Mesenchymal stem cell (in vitro differentiated cells and primary cell): ENCODE measurements at places on chromosomes 1 and 21.

DNA sequence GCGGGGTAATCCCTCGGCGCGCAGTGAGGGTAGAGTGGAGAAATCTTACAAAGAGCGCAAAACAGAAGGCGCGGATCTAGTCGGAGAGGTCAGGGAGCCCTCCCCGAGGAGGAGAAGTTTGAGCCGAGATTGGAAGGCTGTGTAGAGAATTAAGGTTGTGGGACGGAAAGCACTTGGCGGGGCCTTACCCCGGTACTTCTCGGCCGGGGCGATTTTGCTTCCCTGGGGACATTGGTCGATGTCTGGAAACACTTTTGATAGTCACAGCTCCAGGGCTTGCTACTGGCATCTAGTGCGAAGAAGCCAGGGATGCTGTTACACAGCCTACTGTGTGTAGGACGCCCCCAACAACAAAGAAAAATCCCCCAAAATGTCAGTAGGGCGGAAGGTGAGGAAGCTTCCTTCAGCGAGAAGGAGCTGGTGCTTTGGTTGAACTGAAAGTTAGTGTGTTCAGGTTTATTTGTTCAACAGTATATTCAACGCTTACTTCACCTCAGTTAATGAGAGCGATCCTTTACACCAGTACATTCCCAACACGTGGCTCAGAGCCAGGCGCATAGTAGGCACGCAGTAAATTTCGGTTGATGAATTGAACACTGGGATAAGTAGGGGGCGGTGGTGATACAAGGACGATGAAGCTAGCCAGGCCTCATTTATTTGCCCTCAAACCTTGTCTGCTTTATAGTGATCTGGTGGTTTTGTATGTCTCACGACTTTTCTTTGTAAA is 807 bp downstream of the CEP85 start:
- H3K27ac ChIP-seq, result peak overlapping the region; percentile 50
- DNase-seq, result peak; percentile 61
- H3K4me1 ChIP-seq, result peaks cover 3% of the 10 kb centered on the region
- no peaks in the 10 kb centered on the region for H3K36me3 ChIP-seq
- peak overlapping the region; percentile 95 for H3K4me3 ChIP-seq

DNA sequence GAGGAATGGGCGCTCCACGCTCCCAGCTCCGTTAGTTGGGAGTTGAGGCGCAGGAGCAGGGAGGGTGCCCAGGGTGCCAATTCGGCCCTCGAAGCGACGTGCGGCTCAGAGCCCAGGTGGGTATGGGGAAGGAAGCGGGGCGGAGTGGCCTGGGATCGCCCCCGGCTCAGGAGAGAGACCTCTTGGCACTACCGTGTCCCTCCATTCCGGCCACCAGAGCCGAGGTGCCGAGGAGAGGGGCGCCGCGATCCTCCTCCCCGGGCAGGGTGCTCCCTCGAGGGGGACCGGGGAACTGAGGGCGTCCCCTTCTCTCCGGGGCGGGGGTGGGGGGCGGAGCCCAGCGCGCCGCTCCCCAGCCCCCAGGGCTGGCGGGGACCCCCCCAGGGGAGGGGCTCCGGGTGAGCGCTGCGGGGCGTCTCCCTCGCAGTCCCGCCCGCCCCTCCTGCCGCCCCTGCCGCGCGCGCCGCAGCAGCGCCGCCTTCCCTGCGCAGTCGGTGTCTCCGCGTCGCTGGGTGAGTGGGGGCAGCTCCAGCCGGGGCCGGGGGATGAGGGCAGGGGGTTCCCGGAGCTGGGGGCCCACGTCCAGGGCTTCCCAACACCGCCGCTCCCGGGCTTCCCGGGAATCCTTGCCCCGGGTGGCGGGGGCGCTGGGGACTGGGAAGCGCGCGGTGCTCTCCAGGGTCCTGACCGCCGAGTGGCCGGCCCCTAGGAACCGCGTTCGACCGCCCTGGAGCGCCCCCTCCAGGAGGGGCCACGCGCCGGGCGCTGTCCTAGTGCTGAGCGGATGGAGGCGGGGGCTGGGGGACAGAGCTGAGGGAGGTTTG is at the start of gene HPCA:
HPCA (plus strand) TSS at position 488 of the 824 bp plus-strand sequence. CDS start 2,408 bp downstream, outside the sequence.
- DNase-seq, result peak; percentile 71
- peaks cover 7% of the 10 kb centered on the region for H3K4me1 ChIP-seq
- H3K36me3 ChIP-seq, result no peaks in the 10 kb centered on the region
- peaks cover 69% of the 10 kb centered on the region for H3K27me3 ChIP-seq
- H3K4me3 ChIP-seq, result no peak within 1 kb of the TSS

DNA sequence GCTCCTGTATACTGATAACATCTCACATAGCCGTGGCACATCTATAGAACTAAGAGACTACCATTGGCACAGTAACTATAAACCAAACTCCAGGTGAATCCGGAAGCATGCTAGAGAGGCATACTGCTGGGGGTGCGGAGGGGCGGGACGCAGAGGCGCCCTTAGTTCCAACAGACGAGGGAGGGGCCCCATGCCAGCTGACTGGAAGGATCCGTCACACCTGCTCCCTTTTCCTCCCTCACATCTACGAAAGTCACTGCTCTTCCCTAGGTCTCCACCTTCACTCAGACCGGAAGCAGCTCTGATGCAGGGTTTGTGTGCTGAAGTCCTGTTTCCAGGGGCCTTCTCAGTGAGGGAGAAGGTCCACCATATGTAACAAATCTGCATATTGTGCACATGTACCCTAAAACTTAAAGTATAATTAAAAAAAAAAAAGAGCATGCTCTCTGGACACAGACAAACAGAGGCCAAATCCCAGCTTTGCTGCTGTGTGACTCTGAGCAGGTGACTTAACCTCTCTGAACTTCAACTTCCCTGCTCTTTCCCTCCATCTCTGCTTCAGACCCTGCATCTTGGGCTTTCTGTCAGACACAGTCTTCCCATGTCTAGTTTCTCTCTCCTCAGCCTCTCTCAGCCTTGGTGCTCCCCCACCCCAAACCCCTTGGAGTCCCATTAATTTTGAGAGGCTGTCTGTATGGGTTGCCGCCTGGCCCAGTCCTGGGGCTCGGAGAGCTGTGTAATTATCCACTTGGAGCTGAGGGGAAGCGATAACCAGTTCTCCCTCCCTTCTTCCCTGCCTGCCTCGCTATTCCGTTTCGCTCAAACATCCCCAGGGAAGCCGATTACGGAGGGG is 7.8 kb upstream of the GJB5 start:
- H3K27ac ChIP-seq, result no peak overlapping the region
- H3K4me3 ChIP-seq, result no peak overlapping the region
- DNase-seq, result no peak
- peaks cover 78% of the 10 kb centered on the region for H3K27me3 ChIP-seq
- H3K4me1 ChIP-seq, result no peaks in the 10 kb centered on the region
- no peaks in the 10 kb centered on the region for H3K36me3 ChIP-seq

DNA sequence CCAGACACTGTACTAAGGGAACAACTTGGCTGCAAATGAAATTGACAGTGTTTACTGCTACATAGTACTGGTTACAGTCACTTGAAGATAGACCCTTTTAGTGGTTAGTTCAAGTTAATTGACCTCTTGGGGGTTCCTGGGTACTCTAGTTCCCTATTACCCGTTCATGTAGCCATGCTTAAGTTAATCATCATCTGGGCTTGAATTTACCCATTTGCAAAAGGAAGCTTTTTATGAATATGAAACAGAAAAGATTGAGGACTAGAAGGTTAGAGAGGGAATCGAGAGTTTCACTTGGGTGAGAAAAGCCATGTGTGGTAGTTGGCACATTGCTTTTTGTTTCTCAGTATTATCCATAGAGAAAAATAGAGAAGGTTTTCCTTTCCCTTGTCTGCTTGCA is 2.7 kb downstream of the MIA3 start:
- H3K4me3 ChIP-seq, result no peak overlapping the region
- DNase-seq, result no peak

DNA sequence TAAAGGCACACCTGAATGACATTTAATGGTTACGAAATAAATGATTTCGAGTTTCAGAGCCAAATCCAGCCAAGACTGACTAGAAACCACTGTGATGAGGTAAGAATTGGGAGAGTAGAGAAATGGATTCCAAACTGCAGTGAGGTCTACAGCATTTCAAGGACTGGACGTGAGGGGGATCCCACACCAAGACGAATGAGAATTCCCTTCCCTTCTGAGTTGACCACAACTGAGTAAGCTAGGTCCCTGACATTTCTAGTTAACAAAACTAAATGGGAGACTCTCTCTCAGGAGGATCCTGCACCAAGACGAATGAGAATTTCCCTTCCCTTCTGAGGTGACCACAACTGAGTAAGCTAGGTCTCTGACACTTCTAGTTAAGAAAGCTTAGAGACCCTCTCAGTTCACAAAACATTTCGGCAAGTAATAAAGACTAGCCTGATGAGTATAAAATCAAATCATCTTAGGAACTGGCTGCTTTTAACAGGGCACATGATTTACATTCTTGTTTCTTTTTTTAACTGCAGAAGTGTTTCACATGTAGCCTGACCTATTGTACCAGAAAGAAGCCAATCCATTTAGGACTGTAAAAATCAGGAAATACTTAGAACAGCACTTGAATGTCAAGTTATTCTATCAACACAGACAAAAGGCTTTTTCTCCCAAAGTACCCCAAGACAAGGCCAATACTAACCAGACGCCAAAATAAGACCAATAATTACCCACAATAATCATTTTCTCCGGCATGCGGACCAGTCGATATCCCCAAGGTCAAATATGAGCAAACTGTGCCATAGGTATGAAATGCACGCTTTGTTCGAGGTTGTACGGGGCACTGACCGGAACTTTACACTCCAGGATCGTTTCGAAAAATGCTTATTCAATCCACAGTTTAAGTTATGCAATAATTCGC is 1.4 kb upstream of the SPATA1 start:
- peak overlapping the region; percentile 94 for H3K4me3 ChIP-seq
- H3K4me1 ChIP-seq, result no peaks in the 10 kb centered on the region
- H3K27me3 ChIP-seq, result no peaks in the 10 kb centered on the region
- peak overlapping the region; percentile 95 for H3K27ac ChIP-seq
- DNase-seq, result peak; percentile 81

DNA sequence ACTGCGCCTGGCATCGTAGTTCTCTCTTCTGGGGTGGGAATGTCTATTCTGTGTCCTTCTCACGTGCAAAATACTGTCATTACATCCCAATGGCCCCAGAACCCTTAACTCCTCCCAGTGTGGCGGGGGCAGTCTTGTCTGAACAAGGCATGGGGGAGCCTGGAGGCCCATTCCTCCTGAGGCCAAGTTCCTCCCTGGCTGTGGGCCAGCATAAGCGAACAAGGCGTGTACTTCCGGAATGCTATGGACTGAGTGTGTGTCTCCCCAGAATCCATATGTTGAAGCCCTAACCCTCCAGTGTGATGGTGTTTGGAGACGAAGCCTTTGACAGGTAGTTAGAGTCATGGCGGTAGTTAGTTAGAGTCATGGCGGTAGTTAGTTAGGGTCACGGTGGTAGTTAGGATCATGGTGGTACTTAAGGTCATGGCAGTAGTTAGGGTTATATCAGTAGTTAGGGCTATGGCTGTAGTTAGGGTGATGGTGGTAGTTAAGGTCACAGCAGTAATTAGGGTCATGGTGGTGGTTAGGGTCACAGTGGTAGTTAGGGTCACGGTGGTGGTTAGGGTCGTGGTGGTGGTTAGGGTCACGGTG is 71.0 kb downstream of the PRKCZ start:
- DNase-seq, result no peak
- no peaks in the 10 kb centered on the region for H3K27me3 ChIP-seq
- H3K27ac ChIP-seq, result no peak overlapping the region
- no peak overlapping the region for H3K4me3 ChIP-seq
- peaks cover 3% of the 10 kb centered on the region for H3K4me1 ChIP-seq
